ENCODE measurements at places on chromosomes 6 and 20.

GRCh38 chr6:81767163-81767891, 14.8 kb upstream of the TENT5A start:
- DNase-seq = no peak

DNA sequence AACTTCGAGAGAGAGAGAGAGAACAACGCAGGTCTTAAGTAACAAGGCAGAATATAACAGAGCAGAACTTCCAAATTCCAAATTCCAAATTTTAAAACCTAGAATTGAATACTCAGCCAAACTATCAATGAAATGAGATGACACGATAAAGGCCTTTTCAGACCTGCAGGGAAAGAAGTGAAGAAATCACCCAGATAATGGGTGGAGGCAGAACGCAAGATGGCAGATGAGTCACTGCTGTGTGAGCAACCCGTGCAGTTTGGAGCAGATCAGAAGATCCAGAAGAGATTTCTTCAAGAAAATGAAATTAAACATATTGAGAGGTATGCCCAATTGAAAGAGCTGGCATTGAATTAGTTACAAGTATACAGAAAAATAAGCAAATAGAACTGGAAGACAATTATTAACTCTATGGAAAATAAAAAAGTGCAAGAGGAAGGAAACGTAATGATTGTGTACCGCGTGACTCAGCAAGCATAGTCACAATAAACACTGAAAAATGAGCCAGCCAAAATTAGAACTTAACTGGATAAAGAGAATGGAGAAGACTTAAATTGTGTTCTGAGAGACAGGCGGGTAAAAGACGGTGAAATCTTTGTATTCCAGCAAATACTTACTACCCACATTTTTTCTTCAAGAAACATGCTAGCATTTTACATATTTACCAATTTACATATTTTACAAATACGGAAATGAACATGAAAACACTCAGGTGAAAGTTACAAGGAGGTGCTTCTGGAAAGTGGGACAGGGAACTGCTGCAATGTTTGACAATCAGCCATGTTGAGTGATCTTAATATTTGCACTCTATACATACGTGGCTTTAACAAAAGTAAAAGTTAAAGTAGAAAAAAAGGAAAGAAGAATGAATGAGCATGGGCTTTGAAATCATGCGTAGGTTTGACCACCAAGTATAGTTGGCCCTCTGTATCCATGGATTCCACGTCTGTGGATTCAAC, 87.9 kb upstream of the CDYL start:
- DNase-seq = peak; percentile 66

- DNase-seq = no peak
Observed at GRCh38 chr20:29408034-29408695, 1849.3 kb upstream of the DEFB115 start.

- no peak for DNase-seq
Observed at GRCh38 chr6:80343511-80343910, 237.0 kb downstream of the BCKDHB start.

- DNase-seq = no peak
Observed at GRCh38 chr6:50661636-50662035, 51.7 kb upstream of the TFAP2D start.

DNA sequence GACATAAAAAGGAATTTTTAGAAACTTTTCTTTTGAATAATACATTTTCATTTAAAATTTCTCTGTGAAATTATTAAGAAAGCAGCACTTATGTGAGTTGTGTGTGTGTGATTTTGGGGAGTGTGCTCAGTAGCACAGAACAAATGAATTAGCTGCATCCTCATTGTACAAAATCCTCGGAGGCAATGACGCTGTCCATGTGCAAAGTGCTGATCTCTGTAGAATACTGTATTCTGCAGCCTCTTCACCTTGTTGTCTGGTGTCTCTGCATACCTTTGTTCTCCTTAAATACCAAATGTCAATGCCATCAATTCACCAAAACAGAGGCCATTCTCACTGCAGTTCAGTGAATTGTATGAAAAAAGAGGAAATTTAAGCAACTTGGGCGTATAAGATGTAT, 838.4 kb downstream of the QKI start:
- DNase-seq = no peak

GRCh38 chr6:167105060-167105459, 17.8 kb upstream of the CCR6 start:
- DNase-seq = no peak

DNA sequence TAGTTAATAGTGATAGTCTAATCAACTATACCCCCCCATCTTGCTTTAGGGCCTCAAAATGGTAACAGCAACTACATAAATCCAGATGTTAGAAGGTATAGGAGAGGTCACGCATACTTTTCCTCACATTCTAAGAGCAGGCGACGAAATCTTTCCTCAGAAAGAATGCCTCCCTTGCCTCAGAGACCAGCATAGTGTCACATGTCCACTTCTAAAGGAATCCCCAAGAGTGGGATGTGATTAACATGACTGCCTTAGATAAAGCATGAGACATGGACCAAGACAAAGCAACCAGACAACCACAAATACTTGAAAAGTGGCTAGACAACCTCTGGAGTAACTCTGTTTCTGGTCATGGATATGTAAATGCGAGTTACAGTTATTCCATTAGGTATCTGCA, 710.7 kb downstream of the EYS start:
- no peak for DNase-seq

DNA sequence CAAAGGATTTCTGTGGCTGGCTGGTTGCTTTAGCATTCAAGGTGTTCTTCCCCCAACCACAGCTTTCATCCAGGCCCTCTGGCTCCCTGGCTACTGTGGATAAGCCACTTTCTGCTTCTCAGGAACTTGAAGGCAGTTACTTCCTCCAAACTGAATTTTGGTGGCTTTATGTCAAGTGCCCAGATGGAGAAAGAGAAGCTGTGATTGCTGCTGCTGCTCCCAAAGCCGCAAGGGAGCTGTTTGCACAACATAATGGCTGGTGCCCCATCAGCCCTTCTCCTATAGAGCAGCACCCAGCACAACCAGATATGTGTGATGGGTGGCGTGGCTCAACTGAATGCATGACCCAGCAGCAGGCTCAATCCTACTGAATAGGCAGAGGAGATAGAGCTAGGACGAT, 465.2 kb downstream of the MAFB start:
- DNase-seq = no peak
